ENCODE measurements at places on chromosomes 1 and 21.

DNA sequence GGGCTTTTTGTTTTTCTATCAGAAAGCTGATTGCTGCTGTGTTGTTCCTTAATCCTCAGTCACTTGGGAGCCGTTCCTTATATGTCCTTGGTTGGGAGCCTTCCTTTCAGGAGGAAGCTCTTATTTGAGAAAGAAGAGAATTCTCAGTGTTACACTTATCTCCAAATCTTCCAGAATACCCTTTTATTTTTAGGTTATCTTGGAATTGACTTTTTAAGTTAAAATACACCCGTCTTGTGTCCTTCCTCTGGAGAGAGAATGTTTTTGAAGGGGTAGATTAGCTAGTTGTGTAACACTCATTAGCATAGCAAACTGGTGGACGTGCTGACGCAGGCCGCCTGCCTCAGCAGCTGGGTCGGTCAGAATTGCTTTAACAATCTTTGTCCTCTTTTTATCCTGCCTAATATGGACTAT is 42.1 kb downstream of the LRRC8B start:
- DNase-seq = no peak

DNA sequence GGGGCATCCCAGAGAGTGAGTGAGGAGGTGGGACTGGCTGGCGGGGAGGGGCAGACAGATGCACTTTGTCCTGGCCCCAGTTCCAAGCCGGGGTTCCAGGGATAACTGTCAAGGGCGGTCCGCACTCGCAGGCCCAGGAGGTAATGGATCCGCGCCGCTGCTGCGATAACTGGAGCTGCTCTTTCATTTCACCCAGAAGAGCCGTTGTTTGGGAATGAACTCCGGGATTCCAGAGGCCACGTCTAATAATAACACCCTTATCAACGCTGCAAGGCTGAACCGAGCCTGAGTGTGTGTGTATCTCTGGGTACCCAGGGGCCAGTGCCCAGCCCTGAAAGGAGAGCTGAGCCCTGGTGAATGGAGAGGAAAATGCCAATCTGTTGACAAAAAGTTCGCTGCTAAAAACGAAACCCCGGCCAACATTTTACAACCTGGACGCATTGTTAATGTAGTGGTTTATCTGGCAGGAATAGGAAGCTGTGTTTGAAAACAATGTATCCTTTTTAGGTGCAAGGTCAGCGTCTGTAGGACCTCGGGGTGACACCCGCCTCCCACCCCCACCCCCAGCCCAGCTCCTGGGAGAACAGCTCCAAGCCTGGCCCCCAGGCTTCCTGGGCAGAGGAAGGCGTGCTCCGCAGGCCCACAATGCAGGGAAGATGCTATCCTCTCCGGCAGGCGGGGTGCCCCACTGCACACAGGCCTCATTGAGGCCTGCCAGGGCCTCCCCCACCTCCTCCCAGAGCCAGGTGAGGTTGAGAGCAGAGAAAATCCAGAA is 119.7 kb downstream of the PROX1 start:
- DNase-seq = no peak

GRCh38 chr1:61011561-61012263 is 70.6 kb upstream of the NFIA start:
- DNase-seq = no peak

- peak; percentile 77 for DNase-seq
These were observed 62.0 kb upstream of the RASAL2 start for GRCh38 chr1:178031856-178032320.

- peak; percentile 1 for DNase-seq
These were observed 6.1 kb upstream of the AKR7A3 start for GRCh38 chr1:19294638-19295037.

DNA sequence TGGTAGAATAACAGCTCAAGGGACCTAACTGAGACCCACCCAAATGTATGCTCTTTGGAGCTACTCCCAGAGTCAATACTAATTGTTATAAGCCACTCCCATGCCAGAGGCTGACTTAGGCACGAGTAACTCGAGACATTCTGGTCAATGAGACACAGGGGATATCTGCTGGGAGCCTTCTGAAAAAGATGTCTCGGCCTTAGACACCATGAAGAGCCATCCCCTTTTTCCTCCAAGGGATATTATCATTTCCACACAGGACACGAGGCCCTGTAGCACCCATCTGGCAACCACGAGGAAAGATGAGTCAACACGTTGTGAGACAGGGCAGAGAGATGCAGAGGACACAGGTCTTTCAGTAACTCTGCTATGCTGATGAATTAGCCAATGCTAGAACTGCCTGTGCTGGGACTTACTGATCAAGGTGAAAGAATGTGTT is 30.7 kb downstream of the ITPKB start:
- DNase-seq = no peak

DNA sequence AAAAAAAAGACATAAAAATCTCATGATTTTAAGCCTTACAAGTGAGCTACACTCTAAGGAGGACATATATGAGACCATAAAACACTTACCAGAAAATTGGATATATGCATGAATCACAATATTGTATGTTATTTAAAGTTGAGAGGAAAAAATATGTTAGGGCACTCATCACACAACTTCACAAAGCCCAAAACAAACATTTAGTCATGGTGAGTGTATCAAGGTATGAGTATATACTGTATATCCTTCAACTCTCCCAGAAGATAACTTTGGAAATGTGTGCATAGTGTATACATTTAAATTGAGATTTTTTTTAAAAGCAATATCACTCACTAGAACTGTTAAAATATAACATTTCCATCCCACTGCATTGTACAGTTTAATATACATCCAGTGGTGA is 259.3 kb downstream of the SRGAP2C start:
- no peak for DNase-seq

DNA sequence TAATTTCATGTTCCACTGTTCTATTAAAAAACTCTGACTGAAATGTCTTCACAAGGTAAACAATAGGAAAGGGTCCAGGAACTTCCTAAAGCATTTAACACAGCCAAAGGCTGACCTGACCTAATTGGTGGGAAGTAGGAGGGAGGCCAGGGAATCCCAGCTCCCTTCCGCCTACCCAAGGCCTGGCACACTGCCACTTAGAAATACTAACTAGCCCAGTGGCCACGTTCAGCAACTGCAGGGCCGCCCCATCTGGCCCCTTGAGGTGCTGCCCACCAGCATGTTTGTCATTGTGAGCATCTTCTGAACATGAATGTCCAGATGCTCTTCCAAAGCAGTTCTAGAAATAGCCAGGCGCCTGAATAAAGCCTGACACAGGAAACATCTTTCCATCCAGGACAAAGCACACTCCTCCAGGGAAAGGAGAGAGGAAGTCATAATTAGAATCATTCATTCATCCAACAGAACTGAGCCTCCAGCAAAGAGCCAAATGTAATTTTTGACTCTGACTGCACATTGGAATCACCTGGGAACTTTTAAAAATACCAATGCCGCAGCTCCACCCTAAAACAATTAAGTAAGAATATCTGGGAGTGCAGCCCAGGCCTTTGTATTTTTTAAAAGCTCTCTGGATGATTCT is 44.6 kb upstream of the BCL9 start:
- DNase-seq = peak; percentile 19

- no peak for DNase-seq
These were observed 95.1 kb upstream of the TSPAN2 start for GRCh38 chr1:115184260-115184950.

- peak; percentile 65 for DNase-seq
These were observed 28.9 kb downstream of the ODR4 start for GRCh38 chr1:186404454-186405051.

DNA sequence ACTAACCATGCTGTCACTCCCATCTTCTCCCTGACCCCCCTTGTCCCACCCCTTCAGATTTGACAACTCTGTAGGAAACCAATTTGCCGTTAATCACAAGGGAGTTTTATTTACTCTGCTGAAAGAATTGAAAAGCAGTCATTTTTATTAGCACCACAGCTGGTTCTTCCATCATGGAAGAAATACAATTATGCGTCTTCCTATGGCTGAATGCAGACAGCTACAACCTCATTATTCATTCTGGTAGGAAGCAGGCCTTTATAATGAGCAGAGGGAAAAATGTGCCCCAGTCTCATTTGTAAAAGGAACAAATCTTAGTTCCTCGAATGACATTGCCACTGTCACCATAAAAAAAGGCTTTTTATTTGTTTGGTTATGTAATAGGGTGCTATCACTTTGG is 35.2 kb downstream of the JUN start:
- DNase-seq = no peak

DNA sequence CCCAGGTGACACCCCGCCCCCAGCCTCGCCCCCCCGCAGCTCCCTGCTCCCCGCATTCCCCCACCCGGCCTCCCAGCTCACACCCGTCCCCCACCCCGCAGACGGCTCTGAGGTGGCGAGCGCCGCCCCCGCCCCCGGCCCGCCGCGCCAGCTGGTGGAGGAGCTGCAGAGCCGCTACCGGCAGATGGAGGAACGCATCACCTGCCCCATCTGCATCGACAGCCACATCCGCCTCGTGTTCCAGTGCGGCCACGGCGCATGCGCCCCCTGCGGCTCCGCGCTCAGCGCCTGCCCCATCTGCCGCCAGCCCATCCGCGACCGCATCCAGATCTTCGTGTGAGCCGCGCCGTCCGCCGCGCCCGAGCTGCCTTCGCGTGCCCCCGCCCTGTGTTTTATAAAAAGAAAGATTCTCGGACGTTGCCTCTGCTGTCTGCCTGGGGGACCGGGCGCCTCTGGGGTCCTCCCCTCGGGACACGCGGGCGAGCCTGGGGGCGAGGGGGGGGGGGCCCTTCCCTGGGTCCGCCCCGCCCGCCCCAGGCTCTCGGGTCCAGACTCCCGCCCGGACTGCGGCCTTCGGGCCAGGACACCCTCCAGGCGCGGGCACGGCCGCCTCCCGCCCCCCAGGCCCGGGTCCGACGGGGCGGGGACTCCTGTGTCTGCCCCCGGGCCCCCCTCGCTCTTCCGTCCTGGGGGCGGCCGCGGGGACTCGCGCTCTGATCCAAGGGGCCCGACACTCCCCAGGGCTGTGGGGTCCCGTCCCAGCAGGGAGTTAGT is 1.6 kb upstream of the MMP23B start:
- DNase-seq = peak; percentile 98

DNA sequence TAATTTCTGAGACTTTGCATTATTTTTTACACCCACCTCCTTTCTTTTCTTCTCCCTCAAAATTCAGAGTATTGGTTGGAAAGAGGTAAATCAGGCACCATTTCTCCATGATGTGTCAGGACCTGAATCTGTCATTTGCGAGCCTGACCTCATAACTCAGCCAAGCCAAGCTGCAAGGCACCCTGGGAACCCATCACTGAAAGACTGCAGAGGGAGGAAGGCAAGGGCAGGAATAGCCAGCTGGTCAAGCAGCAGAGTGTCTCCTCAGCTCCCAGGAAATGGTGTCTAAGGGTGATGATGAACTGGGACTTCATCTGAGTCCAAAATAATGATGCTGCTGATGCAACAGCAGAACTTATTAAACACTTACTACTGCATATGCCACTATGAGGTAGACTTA is 556.6 kb downstream of the OMA1 start:
- DNase-seq = no peak

All from NAMALWA (cell line).